Activated CD4-positive, alpha-beta T cell treated with anti-CD3 and anti-CD28 coated beads, Interleukin-2, amount 10 ng/mL, durations not matched to agents 7 days and 5 days (primary cell): ENCODE measurements at places on chromosomes 3 and 15.

DNA sequence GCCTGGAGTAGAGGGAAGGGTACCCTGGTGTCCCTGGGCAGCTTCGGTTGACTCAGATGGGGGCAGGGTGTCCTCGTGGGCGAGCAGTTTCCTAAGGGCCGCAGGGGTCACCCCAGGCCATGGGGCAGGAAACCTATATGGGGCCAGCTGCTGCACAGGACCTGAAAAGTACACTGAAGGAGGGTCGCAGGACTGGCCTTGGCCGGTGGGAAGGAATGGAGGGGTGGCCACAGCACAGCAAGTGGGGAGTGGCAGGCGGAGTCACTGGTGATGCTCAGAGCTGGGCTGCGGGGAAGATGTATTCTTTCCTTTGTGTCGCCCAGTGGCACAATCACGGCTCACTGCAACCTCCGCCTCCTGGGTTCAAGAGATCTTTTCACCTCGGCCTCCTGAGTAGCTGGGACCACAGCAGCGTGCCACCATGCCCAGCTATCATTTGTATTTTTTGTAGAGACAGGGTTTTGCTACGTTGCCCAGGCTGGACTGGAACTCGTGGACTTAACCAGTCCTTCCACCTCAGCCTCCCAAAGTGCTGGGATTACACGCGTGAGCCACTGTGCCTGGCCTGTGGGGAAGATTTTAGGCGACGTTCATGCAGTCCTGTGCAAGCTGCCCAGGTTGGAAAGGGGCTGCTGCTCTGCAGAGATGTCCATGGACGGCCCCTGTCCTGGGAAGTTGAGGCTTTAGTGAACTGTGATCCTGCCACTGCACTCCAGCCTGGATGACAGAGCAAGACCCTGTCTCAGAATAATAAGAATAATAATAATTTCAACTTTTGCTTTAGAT, 57.2 kb downstream of the EFCAB12 start:
- no peaks in the 10 kb centered on the region for H3K4me1 ChIP-seq
- no peaks in the 10 kb centered on the region for H3K36me3 ChIP-seq
- H3K27me3 ChIP-seq, result peaks cover 2% of the 10 kb centered on the region
- DNase-seq, result no peak
- no peak overlapping the region for H3K27ac ChIP-seq

DNA sequence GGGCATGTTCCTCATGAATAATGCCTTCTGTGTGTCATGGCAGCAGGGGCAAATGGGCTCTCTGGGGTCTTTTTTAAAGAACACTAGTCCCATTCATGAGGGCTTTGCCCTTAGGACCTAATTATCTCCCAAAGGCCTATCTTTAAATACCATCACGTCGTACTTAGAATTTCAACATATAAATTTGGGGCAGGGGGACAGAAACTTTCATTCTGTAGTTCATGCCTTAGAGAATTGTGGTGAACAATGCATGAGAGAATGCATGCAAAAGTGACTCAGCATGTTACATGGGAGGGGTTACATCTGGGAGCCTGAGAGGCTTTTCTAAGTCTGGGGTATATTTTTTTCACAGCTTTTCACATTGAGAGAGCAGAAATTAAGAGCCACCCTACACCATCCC, 208.5 kb upstream of the ROPN1 start:
- no peak overlapping the region for H3K4me3 ChIP-seq
- H3K36me3 ChIP-seq, result no peaks in the 10 kb centered on the region
- peaks cover 4% of the 10 kb centered on the region for H3K27me3 ChIP-seq
- no peak overlapping the region for H3K27ac ChIP-seq
- no peak for DNase-seq
- H3K4me1 ChIP-seq, result no peaks in the 10 kb centered on the region

DNA sequence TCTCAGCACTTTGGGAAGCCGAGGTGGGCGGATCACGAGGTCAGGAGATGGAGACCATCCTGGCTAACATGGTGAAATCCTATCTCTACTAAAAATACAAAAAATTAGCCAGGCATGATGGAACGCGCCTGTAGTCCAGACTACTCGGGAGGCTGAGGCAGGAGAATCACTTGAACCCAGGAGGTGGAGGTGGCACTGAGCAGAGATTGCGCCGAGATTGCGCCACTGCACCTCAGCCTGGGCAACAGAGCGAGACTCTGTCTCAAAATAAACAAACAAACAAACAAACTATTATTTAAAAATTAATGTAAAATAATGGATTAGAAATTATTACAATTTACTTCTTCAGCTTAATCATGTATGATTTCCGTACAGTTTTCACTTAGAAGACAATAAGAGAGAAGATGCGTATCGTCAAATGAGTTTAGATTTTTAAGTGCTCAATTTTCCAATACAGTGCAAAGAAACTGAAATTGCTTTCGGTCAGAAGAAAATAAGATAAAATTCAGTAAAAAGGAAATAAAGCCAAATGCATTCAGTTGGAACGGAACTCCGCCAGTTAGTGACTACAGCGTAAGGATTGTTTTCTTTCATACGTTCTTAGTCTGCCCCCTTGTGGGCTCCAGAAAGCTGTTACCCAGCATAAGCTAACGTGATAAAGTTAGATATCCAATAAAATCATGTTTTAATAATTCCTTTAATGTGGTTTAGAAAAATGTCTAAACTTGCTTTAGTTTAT, 24.8 kb downstream of the AADAC start:
- H3K4me3 ChIP-seq, result no peak overlapping the region
- H3K4me1 ChIP-seq, result peaks cover 5% of the 10 kb centered on the region
- H3K27me3 ChIP-seq, result peaks cover 32% of the 10 kb centered on the region
- peak; percentile 54 for DNase-seq

GRCh38 chr3:4582624-4583023, 89.5 kb downstream of the ITPR1 start:
- no peak for DNase-seq
- H3K36me3 ChIP-seq, result no peaks in the 10 kb centered on the region
- H3K27me3 ChIP-seq, result no peaks in the 10 kb centered on the region
- peaks cover 35% of the 10 kb centered on the region for H3K4me1 ChIP-seq
- no peak overlapping the region for H3K4me3 ChIP-seq
- no peak overlapping the region for H3K27ac ChIP-seq
